ENCODE measurements at places on chromosomes 12 and 14.

DNA sequence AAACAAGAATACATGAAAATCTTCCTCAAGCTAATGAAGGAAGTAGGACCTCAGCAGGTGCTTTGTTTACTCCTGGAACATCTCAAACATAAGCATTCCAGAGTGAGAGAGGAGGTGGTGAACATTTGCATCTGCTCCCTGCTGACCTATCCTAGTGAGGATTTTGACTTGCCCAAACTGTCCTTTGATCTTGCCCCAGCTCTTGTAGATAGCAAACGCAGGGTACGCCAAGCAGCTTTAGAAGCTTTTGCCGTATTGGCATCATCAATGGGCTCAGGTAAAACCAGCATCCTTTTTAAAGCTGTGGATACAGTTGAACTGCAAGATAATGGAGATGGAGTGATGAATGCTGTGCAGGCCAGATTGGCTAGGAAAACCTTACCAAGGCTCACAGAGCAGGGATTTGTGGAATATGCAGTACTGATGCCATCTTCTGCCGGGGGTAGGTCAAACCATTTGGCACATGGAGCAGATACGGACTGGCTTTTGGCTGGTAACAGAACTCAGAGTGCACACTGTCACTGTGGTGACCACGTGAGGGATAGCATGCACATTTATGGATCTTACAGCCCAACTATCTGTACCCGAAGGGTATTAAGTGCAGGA is 1.9 kb downstream of the TOGARAM1 start:
- no peak for DNase-seq

GRCh38 chr14:58513272-58513671 is 85.8 kb downstream of the KIAA0586 start:
- no peak for DNase-seq

DNA sequence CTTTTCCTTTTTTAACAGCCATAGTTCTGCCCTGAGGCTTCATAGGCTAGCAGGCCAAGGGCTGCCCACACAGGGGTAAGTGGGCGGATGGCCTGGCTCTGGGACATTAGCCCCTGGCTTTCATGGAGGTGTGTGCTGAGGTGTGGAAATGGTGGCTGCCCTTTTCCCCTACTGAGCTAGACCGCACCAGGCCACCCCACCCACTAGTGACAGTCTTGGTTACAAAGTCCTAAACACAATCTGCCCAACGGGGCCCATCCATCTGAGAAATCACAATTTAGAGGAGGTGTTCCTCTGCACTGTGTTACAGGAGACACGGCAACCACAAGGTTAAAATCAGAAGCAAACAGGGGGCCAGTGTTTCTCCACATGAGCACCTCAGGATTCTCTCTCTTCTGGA is 35.6 kb downstream of the APPL2 start:
- DNase-seq, result no peak

DNA sequence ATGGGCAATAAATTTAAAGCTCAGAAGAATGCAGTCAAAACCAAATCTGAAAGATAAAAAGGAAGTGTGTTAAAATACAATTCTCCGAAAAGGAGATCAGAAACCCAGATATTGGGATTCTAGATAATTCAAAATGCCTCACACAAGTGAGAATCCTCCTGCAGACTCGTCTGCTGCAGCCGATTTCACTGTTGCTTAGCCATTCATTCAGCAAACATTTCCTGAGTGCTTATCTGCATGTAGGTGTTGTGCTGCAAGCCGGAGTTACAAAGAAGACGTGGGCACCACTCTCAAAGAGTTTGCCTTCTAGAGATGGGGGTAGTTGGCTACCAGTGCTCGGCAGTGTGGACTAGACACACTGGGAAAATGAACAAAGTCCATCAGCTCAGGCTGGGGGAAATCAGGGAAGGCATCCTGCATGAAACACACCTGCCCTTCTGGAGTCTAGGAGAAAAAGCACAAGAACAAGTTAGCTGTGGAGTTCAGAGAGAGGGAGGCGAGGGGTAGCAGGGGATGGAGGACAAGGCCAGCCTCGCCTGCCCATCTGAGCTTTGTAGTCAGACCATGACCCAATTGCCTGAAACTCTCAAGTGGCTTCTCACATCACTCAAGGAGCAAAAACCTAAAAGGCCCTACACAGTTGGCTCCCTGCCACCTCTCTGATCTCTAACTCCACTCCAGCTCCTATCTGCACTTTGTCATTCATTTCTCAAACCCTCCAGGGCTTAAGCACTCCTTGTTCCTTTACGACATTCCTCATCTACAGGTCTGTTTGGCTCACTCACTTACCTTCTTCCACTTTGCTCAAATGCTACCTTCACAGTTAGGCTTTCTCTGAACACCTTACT is 310.0 kb upstream of the DDHD1 start:
- no peak for DNase-seq

DNA sequence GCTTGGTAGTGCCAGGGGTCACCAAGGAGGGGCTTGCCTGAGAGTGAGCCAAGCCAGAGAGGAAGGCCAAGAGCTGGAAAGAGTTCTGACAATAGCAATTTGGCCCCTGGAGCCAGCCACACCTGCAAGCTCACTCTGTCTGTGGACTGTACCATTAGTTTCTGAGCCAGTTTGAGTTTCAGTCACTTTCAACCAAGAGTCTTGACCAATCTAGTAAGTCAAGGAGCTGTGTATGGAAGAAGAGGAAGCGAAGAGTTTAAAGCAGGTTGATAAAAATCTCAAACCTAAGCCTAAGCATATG is 38.5 kb downstream of the NT5DC3 start:
- no peak for DNase-seq

DNA sequence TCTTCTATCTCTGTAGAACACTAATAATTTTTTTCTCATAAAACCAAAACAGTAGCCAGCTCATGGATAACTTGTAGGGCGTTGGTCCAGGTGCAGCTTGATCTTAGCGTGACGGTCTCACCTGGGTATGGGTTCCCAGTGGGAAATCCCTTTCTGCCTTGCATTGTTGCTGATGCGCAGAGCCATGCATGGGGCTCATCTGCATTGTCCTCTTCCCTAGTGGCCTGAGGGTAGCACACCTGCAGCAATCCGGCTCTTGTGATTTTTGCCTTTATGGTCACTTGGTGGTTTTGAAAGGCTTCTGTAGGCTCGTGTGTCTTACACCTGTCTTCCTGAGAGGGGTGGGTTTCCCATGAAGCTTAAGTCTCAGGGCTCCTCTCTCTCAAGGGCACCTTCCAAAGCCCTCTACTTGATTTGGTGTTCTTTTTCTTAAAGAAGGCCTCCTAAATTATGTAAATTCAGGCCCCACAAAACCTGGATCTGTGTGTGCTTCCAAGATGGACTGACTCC is 130.6 kb downstream of the PRKCH start:
- no peak for DNase-seq

- DNase-seq, result no peak
Measured at GRCh38 chr14:74601982-74602381, 10.1 kb downstream of the LTBP2 start.

DNA sequence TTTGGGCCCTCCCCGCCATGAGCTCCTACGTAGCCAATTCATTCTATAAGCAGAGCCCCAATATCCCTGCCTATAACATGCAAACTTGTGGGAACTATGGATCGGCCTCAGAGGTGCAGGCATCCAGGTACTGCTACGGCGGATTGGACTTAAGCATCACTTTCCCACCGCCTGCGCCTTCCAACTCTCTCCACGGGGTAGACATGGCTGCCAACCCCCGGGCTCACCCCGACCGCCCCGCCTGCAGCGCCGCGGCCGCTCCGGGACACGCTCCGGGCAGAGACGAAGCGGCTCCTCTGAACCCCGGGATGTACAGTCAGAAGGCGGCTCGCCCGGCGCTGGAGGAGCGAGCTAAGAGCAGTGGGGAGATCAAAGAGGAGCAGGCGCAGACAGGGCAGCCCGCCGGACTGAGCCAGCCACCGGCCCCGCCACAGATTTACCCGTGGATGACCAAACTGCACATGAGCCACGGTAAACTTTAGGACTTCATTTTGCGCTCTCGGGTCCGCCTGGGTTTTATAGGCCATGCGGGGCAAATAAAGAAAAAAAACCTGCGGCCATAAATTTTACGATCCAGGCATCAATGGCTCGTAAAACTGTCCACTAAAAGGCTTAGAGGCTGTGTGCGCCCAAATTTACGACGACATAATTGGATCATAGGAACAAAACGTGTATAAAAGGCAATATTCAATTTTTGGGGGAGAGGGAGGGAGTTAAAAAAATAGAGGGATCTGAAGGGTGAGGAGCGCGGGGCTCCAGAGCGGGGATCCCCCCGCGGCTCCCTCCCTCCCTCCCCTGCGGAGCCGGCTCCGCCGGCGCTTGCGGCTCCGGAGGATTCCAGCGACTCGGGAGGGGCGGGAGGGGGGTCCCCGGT is 493 bp downstream of the HOXC5 start:
- DNase-seq, result no peak

DNA sequence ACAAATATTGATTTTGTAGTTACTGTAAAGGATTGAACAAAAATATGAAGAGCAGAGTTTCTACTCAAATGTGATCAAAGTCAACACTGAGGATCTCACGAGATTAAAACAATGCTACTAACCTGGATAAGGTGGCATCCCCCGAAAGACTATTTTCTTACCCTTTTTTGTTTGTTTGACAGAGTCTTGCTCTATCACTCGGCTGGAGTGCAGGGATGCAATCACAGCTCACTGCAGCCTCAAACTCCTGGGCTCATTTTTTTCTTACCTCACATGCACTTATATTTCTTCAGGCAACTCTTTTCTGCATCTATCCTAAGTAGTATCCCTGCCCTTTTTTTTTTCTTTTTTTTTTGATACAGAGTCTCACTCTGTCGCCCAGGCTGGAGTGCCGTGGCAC is 109.2 kb downstream of the VEZT start:
- DNase-seq, result no peak

- no peak for DNase-seq
Measured at GRCh38 chr14:38255673-38256532, at the start of gene CLEC14A. Gene CLEC14A (minus strand): TSS chr14:38256093. CDS start chr14:38256022, 71 bp downstream.

DNA sequence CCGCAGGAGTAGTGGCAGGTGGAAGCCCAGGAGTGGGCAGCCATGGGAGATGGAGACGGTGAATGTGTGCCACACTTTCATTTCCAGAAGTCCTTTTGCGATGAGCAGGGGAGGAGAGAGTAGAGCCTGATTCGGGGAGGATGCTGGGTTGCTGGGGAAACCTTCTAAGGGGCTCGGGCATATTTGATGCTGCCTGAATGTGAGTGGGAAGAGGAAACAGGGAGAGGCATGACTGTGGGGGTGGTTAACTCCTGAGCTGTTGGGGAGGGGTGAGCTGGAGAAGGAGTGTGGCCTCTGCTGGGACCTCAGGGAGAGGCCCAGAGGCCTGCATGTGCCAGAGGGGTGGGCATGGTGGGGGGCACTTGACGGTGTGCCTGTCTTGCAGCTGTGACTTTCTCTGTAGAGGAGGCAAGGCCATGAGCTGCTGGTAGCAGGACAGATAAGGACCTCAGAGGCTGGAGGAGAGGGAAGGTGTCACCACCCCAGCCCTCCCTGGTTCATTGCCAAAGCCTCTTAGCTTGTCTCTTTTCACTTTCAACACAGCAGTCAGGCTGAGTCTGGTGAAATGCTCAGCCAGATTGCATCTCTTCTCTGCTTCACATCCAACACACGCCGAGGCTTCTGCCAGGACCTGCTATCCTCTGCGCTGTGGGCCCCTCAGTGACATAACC is 11.4 kb downstream of the GLT1D1 start:
- DNase-seq, result no peak

GRCh38 chr14:53151523-53152183 is 1.5 kb downstream of the DDHD1 start:
- DNase-seq, result no peak

- DNase-seq, result no peak
Measured at GRCh38 chr12:106062693-106063092, 76.1 kb downstream of the NUAK1 start.

DNA sequence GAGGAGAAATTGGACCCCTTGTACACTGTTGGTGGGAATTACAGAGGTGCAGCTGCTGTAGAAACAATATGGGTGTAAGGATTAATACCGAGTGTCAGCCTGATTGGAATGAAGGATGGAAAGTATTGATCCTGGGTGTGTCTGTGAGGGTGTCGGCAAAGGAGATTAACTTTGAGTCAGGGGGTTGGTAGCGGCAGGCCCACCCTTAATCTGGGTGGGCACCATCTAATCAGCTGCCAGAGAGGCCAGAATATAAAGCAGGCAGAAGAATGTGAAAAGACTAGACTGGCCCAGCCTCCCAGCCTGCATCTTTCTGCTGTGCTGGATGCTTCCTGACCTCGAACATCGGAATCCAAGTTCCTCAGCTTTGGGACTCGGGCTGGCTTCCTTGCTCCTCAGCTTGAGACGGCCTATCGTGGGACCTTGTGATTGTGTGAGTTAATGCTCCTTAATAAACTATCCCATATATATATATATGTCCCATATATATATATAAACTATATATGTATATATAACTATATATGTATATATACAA is 38.4 kb upstream of the PPP2R5C start:
- no peak for DNase-seq

GRCh38 chr14:64728106-64728505 is 23.9 kb downstream of the PLEKHG3 start:
- DNase-seq, result no peak

DNA sequence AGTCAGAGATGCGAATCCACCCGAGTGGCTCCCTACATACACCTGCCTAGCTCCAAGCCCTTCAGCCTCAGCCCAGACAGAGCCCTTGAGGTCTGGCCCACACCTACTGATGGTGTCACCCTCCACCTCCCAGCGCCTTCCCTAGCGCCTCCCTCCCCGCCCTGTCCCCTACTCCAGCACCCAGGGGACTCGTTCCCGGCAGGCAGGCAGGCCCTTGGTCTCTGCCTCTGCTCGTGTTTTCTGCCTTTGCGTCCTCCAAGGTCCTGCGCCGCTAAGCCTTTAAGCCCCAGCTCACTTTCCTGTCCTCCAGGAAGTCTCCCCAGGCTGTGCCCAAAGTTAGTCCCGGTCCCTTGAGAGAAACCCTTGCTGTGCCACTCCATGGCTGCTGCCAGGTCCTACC is 12.7 kb downstream of the INF2 start:
- DNase-seq, result no peak

GRCh38 chr14:92680781-92681650 is 67.4 kb downstream of the LGMN start:
- no peak for DNase-seq

DNA sequence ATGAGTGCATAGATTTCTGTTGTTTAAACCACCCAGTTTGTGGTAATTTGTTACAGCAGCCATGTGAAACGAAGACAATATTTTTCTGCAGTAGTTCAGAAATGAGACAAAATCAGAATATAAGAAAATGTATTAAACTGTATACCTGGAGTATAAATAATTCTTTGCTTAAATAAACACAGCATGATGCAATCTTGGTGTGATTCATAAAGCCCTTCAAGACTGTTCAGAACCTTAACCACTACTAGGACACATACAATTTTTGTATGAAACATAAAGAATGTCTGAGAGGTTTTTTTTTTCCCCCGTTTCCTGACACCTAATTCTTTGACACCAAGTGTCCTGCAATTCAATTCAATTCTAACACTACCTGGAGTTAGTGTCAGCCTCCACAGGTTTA is 10.5 kb downstream of the C12orf75 start:
- no peak for DNase-seq

DNA sequence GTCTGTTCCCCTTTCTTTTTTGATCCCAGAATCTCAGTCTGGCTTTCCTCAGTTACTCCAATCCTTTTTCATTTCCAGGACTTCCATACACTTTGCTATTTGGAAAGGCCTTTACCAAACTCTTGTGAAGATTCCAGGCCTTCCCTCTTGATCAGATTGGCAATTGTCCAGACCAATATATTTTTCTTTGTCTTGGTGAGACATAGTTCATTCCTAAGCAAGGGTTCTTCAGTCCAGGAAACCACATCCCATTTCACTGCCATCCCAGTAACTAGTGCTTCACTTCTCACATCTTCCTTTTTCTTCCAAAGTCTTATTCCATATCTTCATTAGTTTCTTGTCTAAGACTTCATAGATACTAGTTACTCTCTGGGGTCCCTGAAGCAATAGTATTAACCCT is 2.1 kb upstream of the PTPRQ start:
- DNase-seq, result no peak

GRCh38 chr14:24314377-24315193 is 3.3 kb downstream of the LTB4R start:
- DNase-seq, result no peak

Measured in CMK (cell line).